ENCODE measurements at places on chromosomes 1 and 21.

- DNase-seq: no peak
Measured at GRCh38 chr1:62194651-62195544, at the start of gene L1TD1. L1TD1 (plus strand) TSS chr1:62194849; CDS start chr1:62206629, 11,780 bp downstream.

GRCh38 chr1:8813016-8813763 is 4.2 kb downstream of the RERE start:
- DNase-seq: no peak

GRCh38 chr1:58964880-58965279 is 181.0 kb upstream of the JUN start:
- DNase-seq: peak; percentile 91

GRCh38 chr1:61392409-61393242 is 310.3 kb downstream of the NFIA start:
- DNase-seq: no peak

DNA sequence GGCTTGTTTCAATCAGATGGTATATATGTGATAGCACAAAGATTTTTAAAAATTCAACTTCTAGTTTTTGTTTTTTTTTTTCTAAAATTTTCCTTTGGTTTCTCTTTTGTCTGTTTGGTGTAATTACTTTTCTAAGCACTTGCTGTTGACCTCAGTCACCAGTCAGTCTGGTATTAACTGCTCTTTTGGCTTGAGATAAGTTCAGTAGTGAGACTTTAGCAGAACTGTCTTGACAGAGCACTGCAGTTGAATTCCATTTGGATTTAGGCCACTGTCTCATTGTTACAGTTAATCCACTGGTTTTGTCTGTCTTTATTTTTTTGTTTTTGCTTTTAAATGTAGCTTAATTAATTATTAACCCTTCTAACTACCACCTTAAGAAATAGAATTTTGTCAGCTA is 36.2 kb downstream of the OSBPL9 start:
- peak; percentile 56 for DNase-seq

- DNase-seq: peak; percentile 4
Measured at GRCh38 chr1:231093156-231093922, 53.3 kb upstream of the FAM89A start.

DNA sequence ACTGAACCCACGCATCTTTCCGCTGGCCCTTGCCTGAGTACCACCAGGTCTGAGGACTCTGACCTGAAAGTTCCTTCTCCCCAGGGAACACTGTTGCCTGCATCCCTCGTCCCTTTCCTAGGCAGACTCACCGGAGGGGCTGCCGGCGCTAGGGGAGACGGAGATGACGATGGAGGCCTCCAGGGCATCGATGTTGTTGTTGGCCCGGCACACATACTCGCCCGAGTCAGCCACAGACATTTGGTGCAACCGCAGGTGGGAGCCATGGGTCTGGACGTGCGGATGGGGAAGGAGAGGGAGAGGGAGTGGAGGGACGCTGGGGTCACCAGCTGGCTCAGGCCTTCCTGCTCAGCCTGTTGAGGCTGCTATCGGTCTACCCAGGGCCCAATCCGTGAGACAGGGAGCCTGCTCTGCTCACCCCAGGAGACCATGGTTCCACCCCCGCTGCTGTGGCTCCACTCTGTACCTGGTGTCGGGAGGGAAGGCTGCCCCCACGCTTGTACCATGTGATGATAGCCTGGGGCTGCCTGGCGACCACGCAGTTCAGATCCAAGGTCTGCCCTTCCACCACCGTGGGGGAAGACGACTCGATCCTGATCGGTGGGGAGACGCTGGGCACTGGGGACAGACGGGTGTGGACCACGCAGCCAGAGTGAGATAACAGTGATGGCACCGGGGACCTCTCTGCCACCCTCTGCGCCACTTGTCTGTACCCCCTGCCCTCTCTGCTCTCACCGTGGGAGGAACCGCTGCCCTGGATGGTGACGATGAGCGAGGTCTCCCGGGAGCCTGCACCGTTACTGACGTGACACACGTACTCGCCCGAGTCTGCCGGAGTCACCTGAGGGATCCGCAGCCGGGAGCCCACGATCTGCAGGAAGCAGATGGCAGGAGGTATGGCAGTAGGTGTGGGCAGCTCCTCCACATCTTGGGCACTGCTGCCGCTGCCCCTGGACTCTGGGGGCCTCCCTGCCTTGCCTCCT is 35.4 kb downstream of the LDLRAD2 start:
- no peak for DNase-seq

All from amniotic epithelial cell (primary cell).